Tibial artery (tissue), 4 donors: ENCODE measurements at places on chromosomes 2 and 18.
A peak's percentile ranks its signal among the peaks of the same experiment; 100 is the strongest.

GRCh38 chr2:124832521-124832920, 807.4 kb downstream of the CNTNAP5 start:
- DNase-seq = no peak

GRCh38 chr2:98647636-98648035, 39.2 kb downstream of the UNC50 start:
- DNase-seq = no peak

- peak; percentile 18 for DNase-seq
Observed at GRCh38 chr2:1659951-1660565, 84.3 kb downstream of the PXDN start.

- DNase-seq = peak; percentile 16
Observed at GRCh38 chr2:218026244-218026643, 23.4 kb upstream of the TNS1 start.

GRCh38 chr18:78716022-78716421, 263.6 kb upstream of the SALL3 start:
- DNase-seq = no peak

DNA sequence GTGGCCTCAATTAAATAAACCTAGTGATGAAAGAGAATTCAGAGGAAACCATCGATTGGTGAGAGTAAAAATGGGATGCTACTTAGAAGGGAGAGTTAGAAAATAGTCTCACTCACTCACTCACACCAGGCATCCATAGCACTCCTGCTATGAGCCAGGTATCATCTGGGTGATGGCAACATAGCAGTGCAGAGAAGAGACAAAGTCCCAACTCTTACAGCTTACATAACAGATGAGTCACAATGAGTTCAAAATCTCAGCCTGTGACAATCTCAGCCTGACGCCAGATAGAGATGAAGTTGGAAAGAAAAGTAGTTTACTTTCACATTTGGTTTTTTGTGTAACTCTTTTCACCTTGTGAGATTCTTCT, 55.4 kb upstream of the THOC1 start:
- DNase-seq = no peak

GRCh38 chr2:157267476-157267875, 10.0 kb downstream of the GALNT5 start:
- DNase-seq = no peak

DNA sequence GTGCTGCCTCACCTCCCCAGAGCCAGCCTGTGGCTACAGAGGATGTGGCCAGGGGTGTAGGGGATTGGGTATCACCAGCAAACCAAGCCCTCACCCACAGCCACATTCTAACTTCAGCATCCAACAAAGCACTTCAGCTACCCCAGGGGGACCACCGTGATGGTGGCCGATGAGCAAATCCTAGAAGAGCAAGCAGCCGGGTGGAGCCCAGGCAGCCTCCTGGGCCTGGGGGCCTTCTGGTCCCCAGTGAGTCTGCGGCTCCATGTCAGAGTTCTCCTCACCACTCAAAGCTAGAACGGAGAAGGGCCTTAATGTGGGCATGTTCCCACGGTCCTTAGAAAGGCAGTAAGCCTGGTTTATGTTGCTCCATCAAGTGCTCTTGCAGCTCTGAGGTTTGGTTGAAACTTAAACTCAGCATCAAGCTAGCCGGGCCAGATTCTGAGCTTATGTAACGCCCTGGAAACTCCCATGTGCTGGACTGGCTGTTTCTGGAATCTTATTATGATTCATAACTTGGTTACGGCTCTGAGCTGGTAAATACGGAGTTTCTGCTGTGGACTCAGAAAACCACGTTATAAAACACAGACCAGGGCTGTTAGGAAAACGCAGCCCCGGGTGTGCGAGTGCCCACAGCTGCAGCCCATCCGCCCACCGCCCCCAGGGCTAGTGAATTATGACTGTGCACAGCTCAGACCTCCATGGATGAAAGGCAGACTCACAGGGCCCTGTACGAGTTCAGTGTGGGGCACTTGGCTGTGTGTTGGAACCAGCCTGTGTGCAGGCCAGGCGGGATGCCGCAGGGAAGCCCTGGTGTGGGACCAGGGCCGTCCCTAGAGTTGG, 99.8 kb downstream of the SEPTIN10 start:
- peak; percentile 71 for DNase-seq

GRCh38 chr2:226334981-226335720, 464.5 kb downstream of the IRS1 start:
- DNase-seq = no peak

DNA sequence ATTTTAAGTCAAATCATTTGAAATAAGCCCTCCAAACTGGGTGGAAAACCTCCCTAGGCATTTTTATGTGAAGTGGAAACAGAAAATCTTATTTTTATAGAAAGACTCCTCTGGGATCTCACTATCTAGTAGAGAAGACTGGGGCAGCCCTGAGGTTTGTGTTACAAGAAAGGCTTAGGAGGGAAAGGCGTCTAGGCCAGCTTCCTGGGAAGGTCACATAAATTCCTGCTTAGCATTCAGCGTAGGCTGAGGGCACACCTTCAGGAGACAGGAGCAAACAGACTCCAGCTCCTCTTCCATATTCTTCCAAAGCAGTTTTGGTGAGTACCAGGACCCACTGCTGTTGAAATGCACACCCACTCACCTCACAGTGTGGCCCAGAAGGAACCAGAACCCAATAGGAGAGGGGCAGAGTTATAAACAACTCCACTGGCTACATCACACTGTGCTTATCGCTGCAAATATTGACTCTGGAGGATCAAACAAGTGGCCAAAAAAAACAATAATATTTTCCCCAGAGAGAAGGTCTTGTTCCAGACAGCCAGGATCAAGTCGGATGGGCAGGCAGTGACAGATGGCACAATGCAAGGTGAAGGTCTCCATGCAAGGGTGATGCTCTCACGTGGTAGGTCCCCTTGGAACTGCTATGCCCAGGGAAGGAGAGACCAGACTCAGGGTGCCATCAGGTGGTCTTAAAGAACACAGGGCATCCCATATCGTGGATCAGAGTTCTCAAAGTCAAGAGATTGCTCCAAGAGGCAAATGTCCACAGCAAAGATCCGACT, 17.7 kb upstream of the IGFBP2 start:
- DNase-seq = no peak

DNA sequence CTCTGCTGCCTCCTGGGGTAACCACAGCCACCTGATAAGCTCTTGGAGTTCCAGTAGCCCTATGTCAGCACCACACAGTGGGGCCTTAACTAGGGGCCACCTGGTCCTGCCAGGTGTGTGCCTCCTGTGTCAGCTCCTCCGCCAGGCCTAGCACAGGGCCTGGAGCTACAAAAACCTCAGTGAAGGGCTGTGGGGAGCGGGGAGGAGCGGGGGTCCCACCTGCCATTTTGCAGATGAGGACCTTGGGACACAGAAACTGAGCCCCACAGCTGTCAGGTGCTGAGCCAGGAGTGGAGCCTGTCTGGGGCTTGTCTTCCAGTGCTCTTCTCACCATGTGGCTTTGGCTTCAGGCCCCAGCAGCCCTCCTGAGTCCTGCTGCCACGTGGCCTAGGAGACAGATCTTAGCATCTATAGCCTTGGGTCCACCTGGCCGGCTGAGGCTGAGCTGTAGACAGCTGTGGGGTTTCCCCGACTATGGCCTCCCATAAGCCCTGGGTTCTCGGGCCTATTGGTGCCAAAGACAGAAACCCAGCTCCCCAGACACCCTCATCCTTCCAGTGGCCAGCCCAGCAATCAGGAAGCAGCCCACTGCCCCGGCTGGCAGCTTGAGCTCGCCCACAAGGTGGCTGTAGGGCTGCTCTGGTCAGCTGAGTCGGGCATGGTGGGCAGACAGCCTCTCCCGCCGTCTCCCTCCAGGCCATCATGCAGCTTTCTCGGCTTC, 104.5 kb upstream of the MCFD2 start:
- DNase-seq = no peak

- DNase-seq = no peak
Observed at GRCh38 chr2:189543367-189543766, 37.2 kb downstream of the SLC40A1 start.

DNA sequence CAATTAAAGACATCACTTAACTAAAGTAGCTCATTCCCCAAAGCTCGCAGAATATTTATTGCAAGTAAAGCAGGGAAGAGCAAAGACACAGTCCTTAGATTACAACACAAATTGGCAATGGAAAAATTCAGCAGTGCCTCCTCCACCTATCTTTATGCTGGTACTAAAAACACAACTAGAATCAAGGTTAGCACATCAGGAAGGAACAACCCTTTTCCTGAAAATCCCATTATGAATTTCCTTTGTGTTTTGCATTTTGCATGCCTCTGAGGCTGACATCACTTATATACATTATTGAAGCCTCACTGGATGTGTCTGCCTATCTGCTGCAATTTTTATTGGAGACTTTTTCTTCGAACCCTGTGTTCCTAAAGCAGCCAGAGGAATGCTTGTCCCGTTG, 193.8 kb upstream of the STK17B start:
- no peak for DNase-seq

- no peak for DNase-seq
Observed at GRCh38 chr2:235024191-235024860, 72.5 kb downstream of the SH3BP4 start.

- DNase-seq = no peak
Observed at GRCh38 chr2:190190507-190191162, 128.1 kb upstream of the MSTN start.

DNA sequence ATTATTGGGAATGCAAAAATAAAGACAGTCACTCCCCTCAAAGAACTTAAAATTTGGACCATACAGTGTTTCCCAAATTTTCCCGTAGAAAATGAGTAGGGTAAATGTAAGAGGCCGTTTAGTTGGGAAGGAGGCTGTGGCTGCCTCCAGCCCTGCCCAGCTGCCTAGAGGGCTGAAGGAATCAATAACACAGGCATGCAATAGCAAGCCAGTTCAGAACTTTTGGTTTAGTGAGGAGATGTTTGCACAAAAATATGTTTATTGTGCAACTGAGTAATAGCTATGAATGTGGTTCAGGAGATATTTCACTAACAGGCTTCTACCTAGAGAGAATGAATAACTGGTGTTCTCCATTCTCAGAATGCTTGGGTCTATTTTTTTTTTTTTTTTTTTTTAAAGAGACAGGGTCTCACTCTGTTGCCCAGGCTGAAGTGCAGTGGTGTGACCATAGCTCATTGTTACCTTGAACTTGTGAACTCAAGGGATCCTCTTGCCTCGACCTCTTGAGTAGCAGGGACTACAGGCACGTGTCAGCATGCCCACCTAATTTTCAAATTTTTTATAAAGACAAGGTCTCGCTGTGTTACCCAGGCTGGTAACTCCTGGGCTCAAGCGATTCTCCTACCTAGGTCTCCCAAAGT, 23.6 kb downstream of the UGP2 start:
- no peak for DNase-seq

DNA sequence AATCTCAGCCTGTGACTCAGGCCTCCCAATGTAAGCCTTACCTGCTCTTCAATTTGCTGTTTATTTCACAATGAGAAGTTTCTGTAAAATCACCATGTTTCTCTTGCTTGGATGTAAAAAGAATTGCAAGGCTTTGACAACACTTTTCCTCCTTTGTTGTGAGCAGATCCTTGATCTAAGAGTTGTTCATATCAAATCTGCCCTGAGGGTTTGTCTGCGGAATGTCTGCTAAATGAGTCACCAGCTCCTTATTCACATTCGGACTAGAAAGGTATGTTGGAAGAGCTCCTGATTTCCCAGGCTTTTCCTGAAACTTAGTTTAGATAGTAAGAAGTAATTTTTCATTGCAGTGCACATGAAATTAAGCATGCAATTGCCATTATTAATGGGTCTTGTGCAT, 268.2 kb upstream of the TCF4 start:
- DNase-seq = no peak

DNA sequence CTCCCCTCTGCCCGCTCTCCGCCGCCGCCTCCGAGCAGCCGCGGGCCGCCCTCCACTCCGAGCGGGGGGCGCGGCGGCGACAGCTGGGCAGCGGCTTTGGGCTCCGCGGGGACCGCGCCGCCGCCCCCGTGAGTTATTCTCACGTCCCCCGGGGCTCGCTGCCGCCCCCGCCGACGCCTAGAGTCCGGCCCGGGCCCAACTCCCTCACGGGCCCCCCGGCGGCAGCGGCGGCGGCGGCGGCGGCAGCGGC, 645 bp downstream of the MIB1 start:
- no peak for DNase-seq

- peak; percentile 76 for DNase-seq
Observed at GRCh38 chr2:45237850-45238542, 228.7 kb upstream of the SIX2 start.

- no peak for DNase-seq
Observed at GRCh38 chr2:215447673-215448081, 11.8 kb upstream of the FN1 start.

GRCh38 chr18:62017618-62018017, 124.8 kb upstream of the RNF152 start:
- no peak for DNase-seq

GRCh38 chr2:101516823-101517690, 42.1 kb upstream of the RFX8 start:
- DNase-seq = no peak

DNA sequence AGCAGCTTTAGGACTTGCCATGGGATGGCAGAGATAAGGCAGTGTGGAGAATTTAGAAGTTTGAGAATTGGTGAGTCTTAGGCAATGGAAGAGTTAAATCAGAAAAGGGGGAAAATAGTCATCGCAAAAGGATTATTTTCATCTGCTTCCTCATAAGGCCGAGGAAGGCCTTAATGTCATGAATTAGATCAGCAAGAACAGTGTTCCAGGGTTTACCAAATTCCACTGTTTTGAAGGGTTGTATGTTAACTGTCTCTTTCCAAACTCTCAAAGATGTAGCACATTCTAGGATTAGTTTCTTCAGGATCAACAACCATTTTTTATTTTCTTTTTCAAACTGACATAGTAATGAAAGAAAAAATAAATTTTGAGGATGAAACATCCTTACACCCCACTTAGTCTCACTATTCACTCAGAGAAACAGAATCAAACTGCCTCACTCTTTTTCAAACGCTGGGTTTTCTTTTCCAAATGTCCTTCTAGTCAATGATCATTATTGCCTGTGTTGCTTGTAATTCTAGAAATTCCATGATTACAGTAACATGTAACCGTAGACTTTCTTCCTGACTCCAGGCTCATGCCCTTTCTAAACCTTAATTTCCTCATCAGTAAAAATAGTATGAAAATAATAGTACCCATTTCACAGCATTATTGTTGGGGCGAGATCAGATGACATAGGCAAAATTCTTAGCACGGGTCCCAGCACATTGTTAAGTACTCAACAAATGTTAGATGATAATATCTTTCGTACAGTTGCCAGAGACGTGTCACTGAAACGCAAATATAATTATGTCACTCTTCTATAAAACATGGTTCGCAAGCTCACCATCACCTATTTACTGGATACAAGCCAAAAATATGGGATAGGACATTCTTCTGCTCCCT, 23.6 kb downstream of the ZEB2 start:
- DNase-seq = no peak
